ENCODE measurements at places on chromosomes 16 and 17.

DNA sequence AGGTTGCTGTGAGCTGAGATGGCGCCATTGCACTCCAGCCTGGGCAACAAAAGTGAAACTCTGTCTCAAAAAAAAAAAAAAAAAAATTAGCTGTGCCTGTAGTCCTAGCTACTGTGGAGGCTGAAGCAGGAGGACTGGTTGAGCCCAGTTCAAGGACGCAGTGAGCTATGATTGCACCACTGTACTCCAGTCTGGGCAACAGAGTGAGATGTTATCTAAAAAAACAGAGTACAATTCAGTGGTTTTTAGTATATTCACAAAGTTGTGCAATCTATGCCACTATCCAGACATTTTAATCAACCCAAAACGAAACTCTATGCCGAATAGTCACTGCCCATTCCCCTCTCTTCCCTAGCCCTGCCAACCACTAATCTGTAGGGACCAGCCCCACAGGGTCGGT, 25.1 kb downstream of the C16orf54 start:
- DNase-seq = no peak

- DNase-seq = no peak
These were observed 130.8 kb upstream of the IRX3 start for GRCh38 chr16:54417384-54417783.

DNA sequence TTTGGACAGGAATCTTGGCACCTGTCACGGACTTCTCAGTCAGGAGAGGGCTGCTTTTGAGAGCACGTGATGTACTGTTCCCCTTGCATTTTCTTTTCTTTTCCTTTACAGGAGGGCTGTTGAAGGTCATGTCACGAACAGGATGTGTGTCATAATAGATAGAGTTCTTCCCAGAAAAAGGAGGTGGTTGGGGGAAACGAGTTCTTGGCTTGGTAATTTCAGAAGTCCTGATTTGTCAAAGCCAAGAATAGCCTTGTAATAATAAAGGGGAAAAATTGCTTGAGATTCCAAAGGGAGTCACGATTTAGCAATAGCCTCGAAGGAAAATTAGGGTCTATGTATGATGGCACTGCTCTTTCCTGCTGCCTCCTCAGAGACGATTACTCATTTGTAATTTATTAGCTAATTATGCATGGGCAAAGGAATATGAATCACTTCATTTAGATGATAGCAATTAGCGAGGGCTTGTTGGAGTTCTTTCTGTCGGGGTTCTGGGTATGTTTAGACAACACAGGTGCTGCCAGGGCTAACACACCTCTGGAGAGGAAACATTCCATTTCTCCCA, 277.7 kb upstream of the N4BP1 start:
- DNase-seq = no peak

DNA sequence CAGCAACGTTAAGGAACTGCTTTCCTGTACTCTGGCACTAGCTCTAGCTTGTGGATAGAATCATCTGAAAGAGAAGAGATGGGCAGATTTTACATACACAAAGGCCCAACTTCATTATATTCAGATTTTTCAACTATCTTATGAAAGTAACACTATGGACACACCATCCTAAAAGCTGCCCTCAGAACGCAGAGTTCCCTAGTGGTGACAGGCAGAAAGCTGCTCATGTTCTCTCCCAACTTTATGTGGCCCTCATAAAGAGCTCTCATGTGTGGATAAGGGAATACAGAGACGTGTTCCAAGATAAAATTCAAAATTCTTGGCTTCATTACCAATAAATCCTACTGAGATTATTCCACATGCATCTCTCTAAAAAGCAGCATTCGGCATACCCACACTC, 1.5 kb downstream of the CFAP20 start:
- no peak for DNase-seq

DNA sequence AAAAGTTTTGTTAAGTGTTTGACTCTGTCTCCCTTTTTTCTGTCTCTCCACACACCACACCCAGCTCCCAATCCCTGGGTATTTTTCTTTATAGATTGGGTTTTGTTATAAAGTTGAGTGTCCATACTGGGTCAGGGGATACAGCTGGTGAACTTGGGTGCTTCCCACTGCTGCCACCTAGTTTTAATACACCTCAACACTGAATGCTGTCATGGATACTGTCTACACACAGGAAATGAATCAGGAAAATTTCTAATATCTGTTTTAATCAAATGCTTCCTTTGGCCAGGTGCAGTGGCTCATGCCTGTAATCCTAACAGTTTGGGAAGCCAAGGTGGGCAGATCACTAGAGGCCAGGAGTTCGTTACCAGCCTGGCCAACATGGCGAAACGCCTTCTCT, 5.3 kb upstream of the TAOK1 start:
- DNase-seq = no peak

- DNase-seq = no peak
These were observed 782.9 kb upstream of the SOX9 start for GRCh38 chr17:71337938-71338337.

DNA sequence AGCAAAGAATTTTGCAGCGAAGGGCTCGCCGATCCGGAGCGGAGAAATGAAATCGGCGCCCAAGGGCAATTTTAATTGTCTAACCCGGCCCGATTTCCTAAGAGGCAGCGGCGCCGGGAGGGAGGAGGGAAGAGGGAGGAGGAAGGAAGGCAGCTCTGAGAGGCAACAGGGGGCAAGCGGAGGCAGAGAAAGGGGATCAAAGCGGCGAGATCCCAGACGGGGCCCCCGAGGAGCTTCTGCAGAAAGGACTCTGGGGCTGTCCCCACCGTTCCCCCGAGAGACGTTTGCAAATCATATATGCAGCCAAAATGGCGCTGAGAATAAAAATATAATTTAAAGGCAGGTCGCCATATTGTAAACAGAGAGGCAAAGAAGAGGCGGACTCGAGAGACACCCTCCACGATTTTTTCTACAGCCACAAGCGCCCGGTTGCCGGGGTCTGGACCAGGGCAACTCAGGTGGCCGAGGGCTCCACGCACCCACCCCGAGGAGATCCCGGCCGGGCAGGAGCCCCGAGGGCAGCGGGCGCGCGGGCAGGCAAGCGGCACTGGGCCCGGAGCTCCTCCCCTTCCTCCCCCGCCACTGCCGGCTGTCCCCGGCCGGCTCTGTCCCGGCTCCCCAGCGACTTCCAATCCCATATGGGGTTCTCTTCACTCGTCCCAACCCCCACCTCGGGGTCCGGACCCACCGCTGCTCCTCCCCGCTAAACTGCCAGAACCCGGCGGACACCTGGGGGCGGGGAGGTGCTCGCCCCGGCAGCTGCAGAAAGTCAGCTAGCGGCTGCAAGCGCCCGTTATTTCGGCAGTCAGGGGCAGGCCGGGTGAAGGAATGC, 1.9 kb downstream of the PHF12 start:
- DNase-seq = peak; percentile 45

GRCh38 chr16:73949574-73950320, 346.9 kb upstream of the PSMD7 start:
- no peak for DNase-seq

GRCh38 chr17:74211912-74212208, 1.5 kb upstream of the TTYH2 start:
- no peak for DNase-seq

DNA sequence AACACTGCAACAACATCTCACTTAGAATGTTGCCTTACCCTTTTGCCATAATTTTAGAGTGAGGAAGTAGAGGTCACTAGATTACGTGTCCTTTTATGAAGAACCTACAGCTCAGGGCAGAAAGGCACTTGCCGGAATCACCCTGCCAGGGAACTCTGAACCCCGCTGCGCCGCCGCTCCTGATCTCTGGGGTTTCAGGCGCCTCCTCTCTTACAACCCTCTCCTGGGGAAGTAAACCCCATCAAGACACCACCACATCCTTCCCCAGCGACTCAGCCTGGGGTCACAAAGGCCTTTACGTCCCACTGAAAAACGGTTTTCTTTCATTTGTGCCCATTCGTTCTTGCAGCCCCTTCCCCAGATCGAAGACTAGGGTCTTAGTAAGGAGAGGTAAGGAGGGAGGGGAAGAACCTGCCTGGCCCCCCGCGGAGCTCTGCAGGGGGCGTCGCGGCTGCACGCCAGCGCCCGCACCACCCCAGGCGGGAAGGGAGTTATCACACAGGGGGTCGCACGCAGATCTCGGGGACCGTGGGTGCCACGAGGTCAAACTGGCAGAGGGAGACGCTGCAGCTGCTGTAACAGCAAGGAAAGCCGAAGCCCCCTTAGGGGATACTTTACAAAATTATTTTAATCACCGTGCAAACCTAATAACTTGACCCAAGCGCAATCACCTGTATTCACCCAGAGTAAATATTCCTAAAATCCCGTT, 1.0 kb upstream of the HLF start:
- DNase-seq = no peak

DNA sequence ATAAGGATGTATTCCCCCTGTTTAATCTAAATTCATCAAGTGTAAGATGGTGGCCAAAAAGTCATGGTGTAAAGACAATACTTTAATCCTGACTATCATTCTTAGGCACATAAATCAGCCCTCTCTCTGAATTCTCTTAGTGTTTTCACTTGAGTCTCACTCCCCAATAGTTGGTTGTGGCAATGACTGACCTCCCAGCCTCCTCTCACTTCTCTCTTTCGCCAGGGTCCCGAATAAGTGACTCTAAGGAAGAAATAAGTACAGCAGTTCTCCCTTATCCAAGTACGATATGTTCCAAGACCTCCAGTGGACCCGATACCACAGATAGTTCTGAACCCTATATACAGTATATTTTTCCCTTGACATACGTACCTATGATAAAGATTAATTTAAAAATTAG, 335.3 kb downstream of the MAF start:
- no peak for DNase-seq

- no peak for DNase-seq
These were observed 81.8 kb upstream of the TOB1 start for GRCh38 chr17:50947782-50948543.

GRCh38 chr16:48507391-48507790, 102.6 kb downstream of the N4BP1 start:
- no peak for DNase-seq

GRCh38 chr16:81698310-81698641, 80.8 kb upstream of the PLCG2 start:
- no peak for DNase-seq

DNA sequence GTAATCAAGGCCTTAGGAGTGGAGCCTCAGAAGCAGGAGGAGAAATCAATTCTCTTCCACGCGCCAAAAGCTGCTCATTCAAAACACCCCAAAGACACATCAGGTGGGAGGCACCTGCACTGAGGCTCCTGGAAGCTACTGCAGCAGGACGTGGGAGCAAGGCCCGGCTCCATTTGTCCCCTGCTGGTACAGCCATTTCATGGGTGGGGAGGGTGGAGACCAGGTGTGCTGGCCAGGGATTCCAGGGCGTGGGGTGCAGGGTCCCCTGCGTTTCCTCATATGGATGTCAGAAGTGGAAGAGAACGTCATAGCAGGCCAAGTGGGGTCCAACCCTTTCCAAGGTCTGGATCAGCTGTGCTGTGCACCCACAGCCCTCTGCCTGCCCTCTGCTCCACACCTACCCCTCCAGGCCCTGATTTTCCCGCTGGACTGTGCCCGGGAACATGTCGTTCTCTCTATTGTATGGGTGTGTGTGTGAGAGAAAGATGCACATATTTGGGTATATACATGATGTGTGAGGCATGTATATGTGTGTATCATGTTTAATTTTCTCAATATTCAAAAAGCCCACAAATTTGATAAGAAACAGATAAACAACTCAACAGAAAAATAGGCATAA, 39.2 kb upstream of the CBX4 start:
- DNase-seq = no peak

GRCh38 chr16:5498562-5498961, 401.0 kb upstream of the EEF2KMT start:
- DNase-seq = no peak

DNA sequence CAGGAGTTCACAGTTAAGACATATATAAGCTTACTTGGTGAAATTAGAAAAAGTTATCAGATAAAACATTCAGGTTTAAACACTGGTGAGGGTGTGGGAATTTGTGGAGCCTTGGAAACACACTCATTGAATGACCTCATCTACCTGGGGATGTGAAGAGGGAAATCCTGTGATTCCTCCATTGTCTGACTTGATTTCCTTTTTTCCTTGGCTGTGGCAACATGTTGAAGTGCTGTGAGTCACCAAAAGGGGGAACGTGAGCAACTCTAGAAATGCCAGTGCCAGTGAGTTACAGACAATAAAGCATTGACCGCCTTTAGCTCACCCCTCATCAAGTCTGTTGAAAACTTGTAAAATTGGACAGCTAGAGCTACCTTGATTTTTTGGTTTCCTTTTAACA, 1.8 kb downstream of the HMOX2 start:
- DNase-seq = no peak

DNA sequence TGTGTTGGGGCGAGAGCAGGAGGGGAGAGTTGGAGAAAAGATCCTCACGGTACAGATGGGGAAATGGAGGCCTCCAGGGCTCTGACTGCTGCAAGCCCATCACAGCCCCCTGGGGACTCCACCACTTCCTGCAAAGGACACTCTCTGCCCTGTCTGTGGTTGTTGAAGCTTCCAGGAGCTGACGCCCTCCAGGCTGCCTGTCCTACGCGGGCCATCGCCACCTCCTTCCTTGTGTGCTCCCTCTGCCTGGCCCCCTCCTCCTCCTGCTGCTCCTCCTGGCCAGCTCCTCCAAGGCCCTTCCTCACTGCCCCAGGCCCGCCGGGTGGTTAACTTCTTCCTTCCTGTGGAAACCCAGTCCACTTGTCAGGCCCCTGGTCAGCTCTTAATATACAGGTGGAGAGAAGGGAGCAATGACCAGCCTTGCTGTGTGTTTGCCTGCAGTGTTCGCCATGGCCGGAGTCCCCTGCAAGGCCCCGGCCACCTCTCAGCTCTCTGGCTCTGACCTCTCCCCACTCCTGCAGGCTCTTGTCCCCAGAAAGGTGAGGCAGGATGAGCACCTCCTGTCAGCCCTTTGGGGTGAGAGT, 18.4 kb upstream of the STAC2 start:
- no peak for DNase-seq

- DNase-seq = peak; percentile 39
These were observed 982 bp downstream of the SPAG9 start for GRCh38 chr17:51119415-51120356.

- DNase-seq = no peak
These were observed 65.4 kb downstream of the MRC2 start for GRCh38 chr17:62692721-62693431.

DNA sequence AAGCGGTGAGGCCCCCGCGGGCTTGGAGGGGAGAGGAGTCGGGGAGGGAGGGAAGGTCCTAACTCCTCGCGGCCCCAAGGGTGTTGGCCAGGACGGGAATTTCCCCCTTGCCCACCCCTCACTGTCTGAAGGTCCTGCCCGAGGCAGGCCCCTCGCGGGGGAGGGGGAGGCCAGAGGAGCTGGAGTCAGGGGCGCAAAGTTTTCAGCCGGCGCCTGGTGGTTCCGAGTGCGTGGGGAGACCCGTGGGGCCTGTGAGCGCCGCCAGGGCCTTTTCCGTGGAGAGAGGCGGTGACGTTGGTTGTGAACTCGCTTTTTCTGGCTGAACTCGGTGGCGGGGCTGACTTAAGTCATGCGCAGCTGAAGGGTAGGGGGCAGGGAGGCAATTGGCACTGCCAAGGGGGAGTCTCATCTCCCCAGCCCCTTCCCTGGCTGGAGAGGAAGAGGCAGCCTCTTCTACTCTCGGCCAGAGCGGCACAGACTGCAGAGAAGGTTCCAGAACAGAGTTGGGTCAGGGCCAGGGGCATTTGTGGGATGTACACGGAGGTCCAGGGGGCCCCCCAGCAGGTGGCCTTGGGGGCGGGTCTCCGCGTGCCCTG, 1.5 kb downstream of the CACNA1H start:
- DNase-seq = no peak

Measured in activated gamma-delta T cell treated with Interleukin-2 at 50 U/mL for 16 hours (primary cell).